ENCODE measurements at places on chromosomes 16 and 17.

GRCh38 chr16:75382611-75383010 lies 50.7 kb downstream of the CFDP1 start:
- DNase-seq = no peak

DNA sequence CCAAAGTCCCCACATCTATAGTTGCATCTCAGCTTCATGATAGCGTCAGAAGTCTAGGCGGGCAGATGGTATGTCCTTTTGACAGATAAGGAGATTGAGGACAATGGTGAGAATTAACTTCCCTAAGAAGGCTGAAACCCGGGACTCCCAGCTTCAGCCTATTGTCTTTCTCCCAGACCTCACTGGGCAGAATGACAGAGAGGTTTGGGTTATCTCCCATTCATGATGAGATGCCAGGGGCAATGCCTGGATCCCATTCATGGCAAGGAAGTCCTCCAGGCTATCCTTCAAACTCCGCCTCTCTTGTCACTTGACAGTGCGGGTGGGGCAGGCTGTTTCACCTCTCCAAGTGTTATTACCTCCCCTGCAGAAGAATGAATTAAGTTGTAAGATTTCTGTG lies 100.3 kb downstream of the IRX5 start:
- DNase-seq = no peak

DNA sequence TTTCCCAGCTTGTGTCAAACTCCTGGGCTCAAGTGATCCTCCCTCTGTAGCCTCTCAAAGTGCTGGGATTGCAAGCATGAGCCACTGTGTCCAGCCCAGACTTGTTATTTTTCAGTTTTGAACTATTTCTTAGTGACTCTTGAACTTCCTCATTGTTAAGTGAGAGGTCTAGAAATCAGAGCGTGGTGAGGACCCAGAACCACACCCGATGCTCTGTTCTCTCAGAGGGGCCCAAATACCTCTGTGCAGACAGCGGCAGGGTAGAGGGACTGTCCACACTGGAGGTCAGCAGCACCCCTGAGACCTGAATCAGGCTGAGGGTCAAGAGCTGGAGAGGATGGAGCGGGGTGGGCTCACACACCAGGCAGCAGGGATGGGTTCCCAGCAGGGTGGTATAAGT lies 47.7 kb upstream of the MEAK7 start:
- no peak for DNase-seq

- DNase-seq = peak; percentile 86
Observed at GRCh38 chr17:39699818-39700147, at the start of gene ERBB2. TSS of gene ERBB2 (plus strand) at chr17:39700064. CDS start at chr17:39700239, 175 bp downstream.

DNA sequence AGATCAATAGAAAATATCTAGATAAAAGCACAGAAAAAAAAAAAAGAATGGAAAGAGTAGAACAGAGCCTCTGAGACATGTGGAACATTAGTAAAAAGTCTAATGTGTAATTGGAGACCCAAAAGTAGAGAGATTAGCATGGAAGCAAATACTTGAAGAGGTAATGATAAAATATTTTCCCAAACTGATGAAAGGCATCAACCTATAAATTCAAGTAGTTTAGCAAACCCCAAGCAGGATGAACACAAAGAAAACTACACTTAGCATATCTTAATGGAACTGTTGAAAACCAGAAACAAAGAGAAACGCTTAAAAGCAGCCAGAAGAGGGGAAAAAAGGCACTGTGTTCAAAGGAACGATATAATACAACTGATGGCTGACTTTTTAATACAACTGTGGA lies 16.4 kb downstream of the NF1 start:
- no peak for DNase-seq

DNA sequence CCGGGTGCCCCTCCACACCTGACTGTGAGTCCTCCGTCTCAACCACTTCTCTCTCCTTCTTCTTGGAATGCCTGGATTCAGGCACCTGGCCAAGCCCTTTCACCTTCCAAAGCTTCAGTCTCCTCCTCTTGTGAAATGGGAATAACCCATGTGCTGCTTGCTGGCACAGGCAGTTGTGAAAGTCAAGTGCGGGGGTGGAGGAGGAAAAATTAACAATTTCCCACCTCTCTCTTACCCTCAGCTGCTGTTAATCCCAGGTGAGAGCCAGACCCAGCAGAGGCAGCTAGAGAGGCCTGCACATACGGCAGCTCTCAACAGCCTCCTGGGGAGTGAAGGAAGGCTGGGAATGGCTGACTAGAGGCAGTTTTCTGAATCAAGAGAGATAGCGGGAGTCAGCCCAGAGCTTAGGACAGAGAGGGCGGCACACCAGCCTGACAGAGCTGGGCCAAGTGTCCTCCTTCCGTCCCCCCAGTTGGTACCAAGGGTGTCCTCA lies 77.9 kb upstream of the LGALS9 start:
- DNase-seq = no peak

DNA sequence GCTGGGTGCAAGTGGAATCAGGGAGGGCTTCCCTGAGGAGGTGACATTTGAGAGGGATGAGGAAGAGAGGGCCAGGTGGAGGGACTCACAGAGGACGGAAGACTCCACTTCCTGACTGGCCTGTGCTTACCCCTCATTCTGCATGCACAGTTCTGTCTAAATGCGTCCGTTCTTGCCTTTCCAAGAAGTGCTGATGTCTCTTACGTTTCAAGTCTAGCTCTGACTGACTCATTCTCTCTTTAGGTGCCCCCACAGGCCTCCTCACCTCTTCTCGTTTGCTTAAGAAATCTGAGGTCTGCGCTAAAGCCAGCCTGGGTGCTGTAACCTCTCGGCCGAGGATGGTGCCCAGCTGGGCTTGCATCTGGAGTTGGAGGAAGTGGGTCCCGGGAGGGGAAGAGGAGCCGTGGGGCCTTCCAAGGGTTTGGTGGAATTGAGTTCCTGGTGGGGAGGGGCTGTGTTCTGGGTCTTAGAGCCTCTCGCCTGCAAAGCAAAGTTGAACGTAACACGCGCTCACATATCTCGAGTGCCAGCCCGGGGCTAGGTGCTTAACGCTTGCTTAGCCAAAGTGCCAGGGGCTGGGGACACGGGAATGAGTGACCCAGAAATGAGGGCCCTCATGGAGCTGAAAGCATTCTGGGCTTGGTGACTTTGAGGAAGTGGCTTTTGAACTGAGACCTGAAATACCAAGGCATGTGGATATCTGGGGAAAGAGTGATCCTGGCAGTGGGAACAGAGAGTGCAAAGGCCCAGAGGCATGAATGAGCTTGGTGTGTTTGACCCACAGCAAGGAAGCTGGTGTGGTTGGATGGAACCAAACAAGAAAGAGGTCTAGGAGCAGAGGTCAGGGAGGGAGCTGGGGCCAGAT lies 4.8 kb downstream of the IL4R start:
- DNase-seq = peak; percentile 52

GRCh38 chr17:81134064-81134781 lies 31.1 kb upstream of the PVALEF start:
- DNase-seq = no peak

- peak; percentile 46 for DNase-seq
Observed at GRCh38 chr17:33529816-33530215, 236.7 kb upstream of the ASIC2 start.

DNA sequence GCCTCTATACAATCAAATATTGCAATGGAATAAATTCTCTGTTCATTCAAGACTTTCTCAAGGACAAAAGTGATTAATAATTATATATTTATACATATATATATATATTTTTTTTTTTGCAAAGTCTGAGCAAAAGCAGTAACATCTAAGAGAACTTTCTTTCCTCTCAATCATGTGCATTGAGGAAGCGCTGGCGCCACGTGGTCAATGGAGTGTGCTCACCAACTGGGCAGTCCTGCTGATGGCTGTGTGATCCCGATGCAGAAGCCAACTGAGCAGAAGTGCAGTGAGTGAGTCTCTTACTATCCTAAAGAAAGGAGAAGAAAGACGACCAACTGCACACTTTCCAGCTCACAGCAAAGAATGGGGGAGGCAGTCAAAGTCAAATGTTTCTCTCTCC lies 37.2 kb upstream of the ULK2 start:
- DNase-seq = no peak

DNA sequence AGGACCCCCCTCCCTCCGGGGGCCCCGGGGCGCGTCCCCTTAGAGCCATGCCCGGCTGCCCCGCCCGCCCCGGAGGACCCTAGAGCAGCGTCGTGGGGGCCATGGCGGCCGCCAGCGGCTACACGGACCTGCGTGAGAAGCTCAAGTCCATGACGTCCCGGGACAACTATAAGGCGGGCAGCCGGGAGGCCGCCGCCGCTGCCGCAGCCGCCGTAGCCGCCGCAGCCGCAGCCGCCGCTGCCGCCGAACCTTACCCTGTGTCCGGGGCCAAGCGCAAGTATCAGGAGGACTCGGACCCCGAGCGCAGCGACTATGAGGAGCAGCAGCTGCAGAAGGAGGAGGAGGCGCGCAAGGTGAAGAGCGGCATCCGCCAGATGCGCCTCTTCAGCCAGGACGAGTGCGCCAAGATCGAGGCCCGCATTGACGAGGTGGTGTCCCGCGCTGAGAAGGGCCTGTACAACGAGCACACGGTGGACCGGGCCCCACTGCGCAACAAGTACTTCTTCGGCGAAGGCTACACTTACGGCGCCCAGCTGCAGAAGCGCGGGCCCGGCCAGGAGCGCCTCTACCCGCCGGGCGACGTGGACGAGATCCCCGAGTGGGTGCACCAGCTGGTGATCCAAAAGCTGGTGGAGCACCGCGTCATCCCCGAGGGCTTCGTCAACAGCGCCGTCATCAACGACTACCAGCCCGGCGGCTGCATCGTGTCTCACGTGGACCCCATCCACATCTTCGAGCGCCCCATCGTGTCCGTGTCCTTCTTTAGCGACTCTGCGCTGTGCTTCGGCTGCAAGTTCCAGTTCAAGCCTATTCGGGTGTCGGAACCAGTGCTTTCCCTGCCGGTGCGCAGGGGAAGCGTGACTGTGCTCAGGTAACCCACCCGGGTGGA lies 759 bp downstream of the ALKBH5 start:
- DNase-seq = peak; percentile 49

DNA sequence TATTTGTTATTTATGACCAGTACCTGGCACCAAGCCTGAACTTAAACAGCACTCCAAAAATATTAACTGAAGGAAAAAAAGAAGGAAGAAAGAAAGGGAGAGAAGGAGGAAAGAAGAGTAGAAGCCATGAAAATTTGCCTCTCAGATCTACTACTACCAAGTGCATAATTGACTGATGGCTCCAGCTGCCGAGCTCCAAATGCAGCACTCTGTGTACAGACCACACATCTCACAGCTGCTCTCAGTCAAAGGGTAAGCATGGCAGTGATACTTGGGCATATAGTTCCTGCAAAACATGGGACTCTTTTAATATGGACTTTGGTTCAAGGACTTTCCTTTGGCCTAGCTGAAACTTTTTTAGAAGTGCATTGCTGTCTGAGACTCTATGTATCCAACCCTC lies 44.0 kb upstream of the NOG start:
- DNase-seq = peak; percentile 55

GRCh38 chr17:82019690-82020571 lies 2.7 kb downstream of the CENPX start:
- no peak for DNase-seq

DNA sequence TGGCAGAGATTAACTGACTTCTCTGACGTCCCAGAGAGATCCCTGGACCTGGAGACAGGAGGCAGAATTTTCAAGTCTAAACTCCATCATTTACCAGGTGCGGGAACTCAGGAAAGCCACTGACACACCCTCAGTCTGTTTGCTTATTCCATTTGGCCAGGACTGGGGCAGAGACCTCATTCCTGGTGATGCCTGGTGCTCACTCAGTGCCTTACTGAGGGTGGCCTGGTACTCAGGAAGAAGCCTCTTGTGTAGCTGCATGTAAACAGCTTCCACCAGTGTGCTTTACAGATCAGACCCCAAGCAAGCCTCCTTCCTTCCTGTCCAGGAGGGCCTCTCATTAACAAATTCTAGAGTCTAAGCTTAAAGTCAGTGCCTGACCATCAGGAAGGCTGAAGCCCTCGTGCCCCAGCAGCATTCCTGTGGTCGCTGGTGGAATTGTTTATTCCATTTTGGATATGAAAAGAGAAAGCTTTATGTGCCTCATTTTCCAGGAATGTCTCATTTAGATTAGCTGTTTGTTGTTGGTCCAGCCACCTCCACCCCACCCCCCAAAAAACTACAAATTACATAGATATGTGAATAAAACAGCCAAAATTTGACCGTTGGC lies 236.1 kb upstream of the CDH5 start:
- DNase-seq = no peak

DNA sequence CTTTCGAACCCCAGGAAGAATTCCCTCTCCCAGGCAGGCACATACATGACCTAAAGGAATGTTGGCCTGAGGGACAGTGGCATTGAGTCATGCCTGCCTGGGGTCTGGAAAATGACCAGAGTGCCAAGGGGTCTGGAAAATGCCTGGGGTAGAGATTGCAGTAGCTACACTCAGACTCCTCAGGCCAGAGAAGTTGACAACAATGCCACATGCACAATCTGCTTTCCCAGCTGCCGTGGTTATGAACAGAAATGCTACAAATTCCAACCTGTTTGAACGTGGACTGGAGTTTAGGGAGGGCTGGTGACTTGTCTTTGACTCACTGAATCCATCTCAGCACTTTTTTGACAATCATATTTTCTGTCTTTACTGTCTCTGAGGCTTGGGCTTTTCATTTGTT lies 250.0 kb downstream of the ABCC12 start:
- no peak for DNase-seq

DNA sequence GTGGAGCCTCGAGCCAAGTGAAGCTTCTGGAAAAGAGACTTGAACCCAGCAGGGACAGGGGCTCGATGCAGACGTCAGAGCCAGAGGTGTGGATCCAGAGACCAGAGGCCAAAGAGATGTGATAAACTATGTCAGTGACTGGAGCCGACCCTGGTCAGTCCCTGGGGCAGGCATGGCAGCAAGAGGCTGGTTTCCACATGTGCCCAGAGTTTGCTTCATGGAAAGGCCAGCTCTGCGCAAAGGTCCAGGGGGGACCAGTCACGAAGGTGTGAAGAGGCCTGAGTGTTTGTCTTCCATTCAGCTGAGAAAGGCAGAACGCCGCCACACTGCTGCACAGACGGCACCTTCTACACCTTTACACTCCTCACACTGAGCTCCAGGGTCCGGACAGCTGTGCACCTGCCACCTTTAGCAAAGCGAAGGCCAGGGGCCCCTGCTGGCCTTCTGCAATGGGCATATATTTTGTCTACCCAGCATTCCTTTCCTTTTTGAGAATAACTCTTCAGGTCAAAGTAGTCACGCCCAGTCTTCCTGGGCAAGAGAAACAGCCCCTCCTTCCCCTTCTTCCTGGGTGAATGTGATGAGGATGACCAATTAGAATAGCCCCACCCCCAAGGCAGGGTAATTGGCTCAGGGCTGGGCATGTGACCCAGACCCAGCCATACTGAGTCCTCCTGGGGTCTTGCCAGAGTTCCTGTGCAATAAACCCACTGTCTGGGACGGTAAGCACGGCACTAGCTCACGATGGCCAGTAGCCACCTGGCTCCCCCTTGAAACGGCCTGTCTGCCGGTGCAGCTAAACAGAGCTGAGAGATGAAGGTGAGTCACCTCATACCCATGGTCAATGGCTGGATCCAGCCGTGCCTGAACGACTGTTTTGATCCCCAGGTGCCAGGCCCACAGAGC lies 2.3 kb upstream of the RPH3AL start:
- DNase-seq = no peak

GRCh38 chr17:29238133-29238850 lies 8.4 kb upstream of the CRYBA1 start:
- no peak for DNase-seq

DNA sequence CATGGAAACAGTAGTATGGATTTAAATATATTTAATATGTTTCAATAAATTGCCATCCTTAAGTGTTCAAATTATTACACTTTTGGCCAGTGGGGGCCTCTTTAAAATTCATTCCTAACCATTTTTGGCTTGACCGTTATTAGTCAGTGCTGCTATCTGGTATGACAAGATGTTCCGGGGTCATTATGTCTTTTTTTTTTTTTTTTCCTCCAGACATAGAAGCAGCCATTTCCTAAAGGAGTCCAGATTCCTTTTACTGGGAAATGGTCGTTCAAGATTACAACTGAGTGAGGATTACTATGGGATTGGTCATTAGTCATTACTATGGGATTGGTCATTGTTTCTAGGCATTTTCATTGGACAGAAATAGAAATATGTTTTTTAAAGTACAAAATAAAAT lies 53.4 kb downstream of the NF1 start:
- no peak for DNase-seq

Data from right hindlimb (tissue), 1 donor.